ENCODE measurements at places on chromosomes 4 and X.

GRCh38 chr4:184515606-184516005 lies 41.3 kb upstream of the IRF2 start:
- no peak for DNase-seq

GRCh38 chrX:151919610-151920009 lies 6.9 kb downstream of the MAGEA4 start:
- DNase-seq, result no peak

GRCh38 chrX:38890963-38891362 lies 89.7 kb downstream of the MID1IP1 start:
- DNase-seq, result no peak

DNA sequence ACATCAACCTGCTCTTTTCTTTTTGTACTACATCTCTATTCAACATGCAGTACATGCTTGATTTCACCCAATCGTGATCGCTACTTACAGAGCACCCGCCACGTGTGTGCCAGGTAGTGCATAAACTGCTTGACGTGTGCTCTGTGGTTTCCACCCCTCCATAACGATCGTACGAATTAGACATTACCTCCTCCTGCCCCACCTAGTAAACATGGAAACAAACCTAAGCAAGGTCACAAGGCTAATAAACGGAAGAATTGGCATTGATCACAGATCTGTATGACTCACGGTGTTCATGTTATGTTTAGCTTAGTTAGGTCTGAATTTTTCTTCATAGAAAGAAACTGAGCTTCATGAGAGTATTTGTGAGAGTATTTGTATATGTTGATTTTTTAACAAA lies 64.1 kb downstream of the STX18 start:
- no peak for DNase-seq

DNA sequence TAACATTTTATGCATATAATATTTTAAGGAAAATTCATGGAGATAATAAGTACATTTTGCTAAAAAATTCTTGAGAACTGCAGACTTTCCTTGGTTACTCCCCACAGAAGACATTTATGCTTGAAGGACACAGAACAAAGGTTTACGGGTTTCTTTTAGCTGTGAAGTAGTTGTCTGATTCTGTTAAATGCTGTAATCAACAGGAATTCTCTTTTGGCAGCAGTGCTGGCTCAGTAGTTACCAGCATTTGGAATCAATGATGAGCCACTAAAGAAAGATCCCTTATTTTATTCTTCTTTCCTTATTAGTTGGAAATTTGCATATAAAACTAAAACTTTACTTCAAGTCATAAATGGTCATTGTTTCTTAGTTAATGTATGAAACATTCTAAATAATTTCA lies 199.3 kb upstream of the FAT4 start:
- no peak for DNase-seq

- no peak for DNase-seq
Measured at GRCh38 chr4:173411106-173411693, 12.3 kb upstream of the SCRG1 start.

DNA sequence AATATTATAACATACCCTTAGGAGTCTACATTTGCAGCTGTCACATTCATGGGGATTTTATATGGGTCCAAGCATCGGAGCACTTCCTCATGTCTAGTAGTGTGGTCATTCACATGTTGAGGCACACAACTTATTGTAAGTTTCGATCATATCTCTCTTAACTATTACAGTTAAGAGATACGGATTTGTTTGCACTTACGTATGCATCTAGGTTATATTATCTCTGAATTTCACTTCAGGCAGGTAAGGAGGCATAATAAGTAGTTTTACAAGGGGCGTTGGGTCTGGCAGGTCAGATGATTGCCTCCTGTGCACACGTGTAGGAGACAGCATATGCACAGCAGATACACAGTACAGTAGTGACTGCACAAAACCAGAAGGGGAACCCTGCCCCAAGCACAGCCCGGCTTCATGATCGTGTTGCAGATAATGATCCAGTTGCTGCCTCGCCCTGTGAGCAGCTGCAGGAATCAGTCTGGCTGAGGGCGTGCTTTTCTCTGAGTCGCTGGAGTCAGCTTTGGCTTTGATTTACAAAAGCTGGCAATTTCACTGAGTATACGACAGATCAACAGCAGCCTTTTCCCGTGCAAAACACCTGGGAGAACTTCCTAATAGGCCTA lies 302.9 kb upstream of the GATB start:
- no peak for DNase-seq

GRCh38 chrX:102712216-102712966 lies at the start of gene GPRASP2:
Gene GPRASP2, plus strand, starts transcription at chrX:102712448. Its CDS starts 2,422 bp downstream, at chrX:102714870.
- DNase-seq, result no peak

GRCh38 chr4:101187841-101188240 lies 159.5 kb downstream of the PPP3CA start:
- no peak for DNase-seq

- no peak for DNase-seq
Measured at GRCh38 chr4:2253160-2254084, 8.5 kb downstream of the MXD4 start.

DNA sequence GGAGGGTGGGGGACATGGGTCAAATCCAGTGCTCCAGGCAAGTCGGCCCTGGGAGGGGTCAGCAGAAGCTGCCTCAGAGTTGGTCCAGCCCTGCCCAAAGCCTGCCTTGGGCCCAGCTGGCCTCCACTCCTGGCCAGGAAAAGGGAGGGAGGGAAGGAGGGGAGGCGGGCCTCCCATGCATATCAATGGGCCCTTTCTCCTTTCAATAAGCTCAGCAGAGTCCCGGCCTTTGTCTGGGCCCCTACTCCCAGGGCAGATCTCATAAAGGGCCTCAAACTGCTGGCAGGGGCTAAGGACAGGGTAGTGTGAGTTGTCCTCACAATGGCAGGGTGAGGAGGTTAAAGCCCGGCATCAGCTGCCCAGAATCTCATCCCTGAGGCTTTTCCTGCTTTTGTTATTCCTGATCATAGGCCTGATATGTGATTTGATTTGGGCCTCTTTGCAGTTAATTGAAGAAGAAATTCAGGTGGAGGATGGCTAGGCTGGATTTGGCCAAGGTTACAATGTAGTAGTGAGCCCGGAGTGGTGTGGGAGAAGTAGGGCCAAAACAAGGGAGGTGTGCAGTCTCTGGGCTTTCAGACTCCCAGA lies 121.1 kb upstream of the ATP6AP2 start:
- no peak for DNase-seq

DNA sequence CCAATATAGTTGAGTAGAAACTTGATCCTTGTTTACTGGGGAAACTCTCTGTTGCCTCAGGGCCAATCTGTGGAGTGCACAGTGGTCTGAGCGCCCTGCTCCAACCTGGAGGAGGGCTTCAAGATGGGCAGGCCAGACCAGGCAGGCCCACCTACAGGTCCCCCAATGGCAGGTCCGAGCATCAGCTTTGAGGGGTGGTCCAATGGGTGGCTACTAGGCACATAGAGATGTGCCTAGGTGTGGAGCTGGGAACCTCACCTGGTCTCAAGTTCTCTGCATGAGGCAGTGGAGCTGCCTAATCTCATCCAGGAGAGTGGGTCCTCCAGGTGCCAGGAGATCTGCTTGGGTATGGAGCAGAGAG lies 252.9 kb downstream of the ARHGAP10 start:
- no peak for DNase-seq

- DNase-seq, result no peak
Measured at GRCh38 chr4:122224348-122224747, 72.2 kb downstream of the BLTP1 start.

GRCh38 chr4:77671051-77671450 lies 65.4 kb downstream of the CXCL13 start:
- no peak for DNase-seq

GRCh38 chr4:76341063-76341462 lies 34.5 kb downstream of the STBD1 start:
- DNase-seq, result no peak

GRCh38 chr4:74440356-74440755 lies 4.6 kb upstream of the AREG start:
- no peak for DNase-seq

- DNase-seq, result no peak
Measured at GRCh38 chr4:15366721-15367120, 61.1 kb upstream of the C1QTNF7 start.

GRCh38 chr4:98771959-98772632 lies 113.7 kb upstream of the TSPAN5 start:
- DNase-seq, result no peak

DNA sequence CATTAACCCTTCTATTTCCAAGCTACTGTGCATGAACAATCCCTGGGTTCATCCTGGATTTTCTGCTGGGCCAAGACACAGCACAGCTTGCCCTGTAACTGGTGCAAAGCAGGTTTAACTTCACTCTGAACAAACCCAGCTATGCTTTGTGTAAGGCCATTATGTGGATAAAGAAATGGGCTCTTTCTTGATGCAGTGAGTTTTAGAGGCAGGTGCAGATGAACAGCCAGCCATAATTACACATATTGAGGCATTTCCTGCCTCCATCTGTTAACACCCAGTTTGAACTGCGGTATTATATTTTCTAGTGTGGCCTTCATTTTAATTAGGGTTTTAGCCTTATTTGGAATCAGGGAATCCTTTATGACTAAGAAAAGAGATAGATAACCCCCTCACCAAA lies 68.7 kb upstream of the ARX start:
- DNase-seq, result no peak

GRCh38 chrX:105543283-105543682 lies 279.1 kb upstream of the NRK start:
- no peak for DNase-seq

GRCh38 chr4:163072222-163072621 lies 94.5 kb downstream of the NAF1 start:
- no peak for DNase-seq

GRCh38 chr4:155445306-155445705 lies 68.5 kb upstream of the MAP9 start:
- DNase-seq, result no peak

DNA sequence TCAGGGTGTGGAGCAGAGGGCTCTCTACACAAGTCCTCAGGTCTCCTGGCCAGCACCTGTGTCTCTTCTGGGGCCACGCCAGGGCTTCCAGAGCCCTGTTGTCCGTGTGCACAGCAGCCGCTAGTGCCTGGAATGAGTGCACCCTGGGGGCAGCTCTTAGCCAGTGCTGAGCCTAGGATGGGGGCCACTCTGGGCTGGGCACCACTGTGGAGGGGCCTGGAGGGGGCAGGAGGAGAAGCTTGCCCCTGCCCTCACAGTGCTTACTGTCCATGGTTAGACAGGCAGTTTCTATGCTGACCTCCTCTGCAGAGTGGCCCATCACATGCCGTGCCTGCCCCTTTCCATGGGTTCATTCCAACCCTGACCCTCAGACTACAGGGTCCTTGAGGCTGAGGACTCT lies 42.7 kb upstream of the GRPEL1 start:
- no peak for DNase-seq

- DNase-seq, result no peak
Measured at GRCh38 chr4:6017030-6017429, 1.2 kb downstream of the C4orf50 start.

DNA sequence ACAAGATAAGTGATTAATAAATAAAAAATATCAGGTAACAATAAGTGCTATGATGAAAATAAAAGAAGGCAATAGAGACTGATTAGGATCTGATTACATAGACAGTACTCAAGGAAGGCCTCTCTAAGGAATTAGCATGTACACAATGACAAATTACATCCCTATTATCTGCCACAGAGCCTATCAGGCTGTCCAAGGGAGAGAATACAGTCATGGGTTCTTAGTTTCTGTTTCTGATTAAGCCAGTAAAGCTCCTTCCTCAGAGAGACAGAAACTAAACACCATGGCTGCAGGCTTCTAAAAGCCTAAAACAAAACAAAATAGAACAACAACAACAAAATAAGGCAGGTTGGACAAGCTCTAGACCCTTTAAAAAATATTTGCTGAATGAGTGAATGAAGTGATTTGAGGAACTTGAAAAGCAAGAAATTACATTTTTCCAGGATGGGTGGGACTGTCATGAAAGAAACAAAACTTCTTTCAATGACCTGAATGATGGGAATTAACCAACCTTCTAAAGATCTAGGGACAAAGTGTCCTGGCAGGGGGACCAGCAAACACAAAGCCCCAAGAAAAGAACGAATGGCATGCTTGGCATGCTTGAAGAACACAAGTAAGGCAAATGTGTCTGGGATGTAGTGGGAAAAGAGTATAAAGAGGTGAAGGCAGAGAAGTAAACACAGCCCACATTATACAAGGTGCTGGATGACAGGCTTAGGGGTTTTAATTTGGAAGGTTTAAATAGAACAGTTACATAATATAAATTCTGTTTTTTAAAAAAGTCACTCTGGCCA lies 44.1 kb downstream of the NAA11 start:
- DNase-seq, result no peak

DNA sequence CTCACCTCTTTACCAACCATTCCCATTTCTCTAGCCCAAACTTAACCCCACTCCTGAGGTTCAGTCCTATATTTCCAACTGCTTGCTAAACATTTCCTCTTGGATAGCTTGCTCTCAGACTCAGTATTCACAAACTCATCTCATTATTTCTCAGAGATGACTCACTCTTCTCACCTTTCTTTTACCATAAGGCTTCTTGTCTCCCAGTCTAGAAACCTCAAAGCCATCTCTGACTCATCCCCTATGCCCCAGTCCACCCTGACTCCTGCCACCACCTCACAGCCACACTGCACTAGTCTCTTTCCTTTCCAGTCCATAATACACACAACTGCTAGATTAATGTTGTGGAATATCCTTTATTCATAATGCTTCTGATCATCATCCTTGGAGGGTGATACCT lies 4.8 kb downstream of the FRMPD3 start:
- peak; percentile 9 for DNase-seq

DNA sequence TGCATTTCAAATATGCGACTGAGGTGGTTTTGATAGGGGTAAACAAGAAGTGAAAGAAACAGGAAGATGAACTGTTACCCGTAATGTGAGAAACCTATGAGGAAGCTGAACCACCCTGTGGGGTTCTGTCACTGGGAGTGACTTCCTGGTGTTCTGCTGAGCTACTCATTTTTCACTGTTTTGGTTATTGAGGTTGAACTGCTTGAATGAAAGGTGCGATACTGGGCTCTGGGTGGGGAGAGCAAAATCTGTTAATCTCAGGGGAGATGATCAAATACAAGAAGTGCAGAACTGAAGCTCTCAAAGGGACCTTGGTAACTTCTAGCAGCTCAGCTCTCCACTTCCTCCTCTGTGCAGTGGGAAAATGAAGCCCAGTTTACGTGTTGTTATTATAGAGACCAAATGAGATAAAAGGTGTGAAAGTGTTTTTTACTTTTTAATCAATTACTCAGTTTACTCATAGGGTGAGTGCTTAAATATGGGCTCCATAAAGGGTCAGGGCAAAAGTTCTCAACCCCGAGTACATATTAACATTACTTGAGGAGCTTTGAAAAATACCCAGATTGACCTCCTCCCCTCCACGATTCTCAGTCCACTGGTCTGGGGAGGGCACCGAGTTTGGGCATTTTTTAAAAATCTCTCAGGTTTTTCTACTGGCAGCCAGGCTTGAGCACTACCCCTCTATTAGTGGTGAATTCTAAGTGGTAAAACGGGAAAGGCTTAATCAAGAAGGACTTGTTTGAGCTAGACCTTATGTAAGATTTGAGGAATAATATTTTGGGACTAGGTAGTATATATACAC lies 66.7 kb downstream of the COQ2 start:
- DNase-seq, result peak; percentile 24
